ENCODE measurements at places on chromosomes 5 and 9. TPM values are rescaled to one million over a fixed set of nuclear protein-coding genes. Genes with fewer than 3 reads are reported as not detected.

FIBCD1 gene
- total RNA-seq: 1.8 TPM

- H3K4me1 ChIP-seq: peaks cover 14% of the 10 kb centered on the region
- H3K4me3 ChIP-seq: no peak overlapping the region
- H3K27me3 ChIP-seq: no peaks in the 10 kb centered on the region
These were observed 1.6 kb upstream of the ARHGEF39 start for GRCh38 chr9:35666549-35666948.

MIGA2 gene
- 39.1 TPM for total RNA-seq

CCDC192 gene
- 2.7 TPM for total RNA-seq

DNA sequence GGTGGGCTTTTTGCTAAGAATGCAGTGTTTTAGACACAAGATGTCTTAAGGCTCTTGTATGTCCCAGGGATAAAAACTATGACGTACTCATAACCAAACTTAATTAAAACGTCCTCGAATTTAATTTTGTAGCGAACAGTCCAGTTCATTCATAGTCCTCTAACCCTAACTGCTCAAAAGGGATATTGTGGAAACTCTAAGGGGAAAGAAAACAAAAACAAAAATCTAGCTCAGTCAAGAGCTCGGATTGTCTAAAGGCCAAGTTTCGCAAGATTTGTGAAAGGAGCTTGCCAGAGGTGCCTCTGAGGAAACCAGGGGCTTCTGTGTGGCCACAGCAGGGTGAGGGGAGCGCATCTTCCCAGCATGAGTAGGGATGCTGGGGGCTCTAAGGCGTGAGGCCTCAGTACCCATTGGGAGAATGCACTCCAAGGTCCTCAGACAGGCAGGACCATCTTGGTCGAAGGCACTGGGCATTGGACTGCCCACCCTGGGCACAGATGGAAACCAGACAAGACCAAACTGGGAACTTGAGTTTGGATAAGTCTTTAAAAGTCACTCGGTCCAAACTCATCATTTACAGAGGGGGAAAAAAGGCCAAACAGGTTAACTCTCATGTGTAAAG, 71.8 kb downstream of the PRRT1B start:
- no peaks in the 10 kb centered on the region for H3K4me1 ChIP-seq
- H3K4me3 ChIP-seq: no peak overlapping the region
- no peaks in the 10 kb centered on the region for H3K36me3 ChIP-seq
- no peak overlapping the region for H3K27ac ChIP-seq

DNA sequence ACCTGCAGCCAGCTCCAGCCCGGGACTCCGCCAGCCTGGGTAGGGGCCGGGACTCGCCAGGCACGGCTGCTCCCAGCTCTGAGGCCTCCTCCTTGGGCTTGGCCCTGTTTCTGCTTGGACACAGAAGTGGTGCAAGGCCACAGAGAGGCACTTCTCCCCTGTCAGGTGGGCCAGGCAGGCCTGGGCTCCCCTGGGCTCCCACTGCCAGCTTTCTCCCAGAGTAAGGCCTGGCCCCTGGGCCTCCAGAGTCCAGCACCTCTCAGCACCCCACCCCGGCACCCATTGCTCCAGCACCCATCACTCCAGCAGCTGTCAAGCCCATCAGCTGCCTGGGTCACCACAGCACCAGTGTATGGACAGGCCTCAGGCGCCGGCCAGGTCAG, 71.1 kb upstream of the LRRTM2 start:
- H3K36me3 ChIP-seq: no peaks in the 10 kb centered on the region
- no peak for DNase-seq
- H3K27me3 ChIP-seq: no peaks in the 10 kb centered on the region
- H3K4me3 ChIP-seq: no peak overlapping the region
- peaks cover 58% of the 10 kb centered on the region for H3K4me1 ChIP-seq

- no peak overlapping the region for H3K27ac ChIP-seq
- peak overlapping the region; percentile 66 for H3K4me3 ChIP-seq
- H3K36me3 ChIP-seq: no peaks in the 10 kb centered on the region
- no peak for DNase-seq
- H3K27me3 ChIP-seq: peaks cover 58% of the 10 kb centered on the region
- no peaks in the 10 kb centered on the region for H3K4me1 ChIP-seq
These were observed 727 bp upstream of the ADRB2 start for GRCh38 chr5:148825716-148826052.

Measured in neural progenitor cell (in vitro differentiated cells).